AG04450 (cell line): ENCODE measurements at places on chromosomes 2 and 18.

DNA sequence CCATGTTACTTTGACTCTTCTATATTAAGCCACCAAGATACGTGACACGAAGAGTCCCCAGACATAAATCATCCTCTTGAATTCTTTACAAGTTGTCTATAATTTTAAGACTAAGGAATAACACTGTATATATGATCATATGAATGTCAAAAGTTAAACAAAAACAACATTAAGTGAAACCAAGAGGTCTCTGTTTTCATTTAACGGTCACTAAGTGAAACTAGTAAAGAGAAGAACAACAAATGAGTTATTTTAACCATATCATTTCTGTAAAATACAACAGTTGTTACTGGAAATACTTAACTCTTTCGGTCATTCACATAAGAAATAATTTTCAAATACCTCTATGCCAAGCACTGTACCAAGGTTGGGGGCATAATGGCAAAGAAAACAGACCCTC is 45.7 kb upstream of the STK17B start:
- no peak for DNase-seq

GRCh38 chr18:23270986-23271680 is 135.8 kb downstream of the CABLES1 start:
- no peak for DNase-seq

- DNase-seq = no peak
Measured at GRCh38 chr2:209696836-209697711, 74.6 kb upstream of the UNC80 start.

- DNase-seq = no peak
Measured at GRCh38 chr2:111111101-111111755, 9.5 kb upstream of the BCL2L11 start.

- no peak for DNase-seq
Measured at GRCh38 chr2:31429759-31430438, 15.4 kb upstream of the XDH start.

GRCh38 chr2:21854938-21855337 is 731.2 kb downstream of the TDRD15 start:
- DNase-seq = no peak

DNA sequence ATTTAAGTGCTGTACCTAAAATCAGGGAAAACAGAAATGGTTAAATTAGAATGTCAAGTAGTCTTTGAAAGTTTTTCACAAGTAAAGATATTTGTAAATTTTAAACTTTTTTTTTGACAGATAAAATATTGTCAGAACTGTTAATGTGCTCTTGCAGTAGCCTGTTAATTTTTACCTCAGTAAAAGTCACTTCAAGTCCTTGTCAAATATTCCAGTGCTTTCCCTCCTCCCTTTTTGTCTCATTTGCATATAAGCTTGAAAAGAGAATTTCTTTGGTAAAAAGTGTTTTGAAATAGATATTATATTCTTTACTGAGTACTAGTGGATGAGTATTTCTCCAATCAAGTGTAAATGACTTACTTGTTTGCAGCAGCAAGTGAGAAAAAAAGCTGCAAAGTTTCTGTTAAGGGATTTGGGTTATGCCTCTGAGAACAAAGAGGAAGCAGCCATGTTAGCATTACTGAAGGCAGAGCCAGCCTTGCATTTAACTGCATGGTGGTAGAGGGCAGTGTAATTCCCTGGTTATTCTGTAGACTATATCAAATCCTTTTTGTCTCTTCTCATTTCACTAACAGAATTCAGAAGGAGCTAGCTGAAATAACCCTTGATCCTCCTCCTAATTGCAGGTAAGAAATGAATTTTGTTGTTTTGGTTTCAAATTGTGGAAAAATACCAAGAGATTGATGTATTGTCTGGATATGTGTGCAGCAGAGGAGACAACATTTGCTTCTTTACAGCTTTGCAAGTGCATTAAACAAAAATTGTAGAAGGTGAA is 3.2 kb downstream of the UBE2E3 start:
- DNase-seq = no peak

GRCh38 chr2:207332480-207333212 is 166.9 kb upstream of the KLF7 start:
- no peak for DNase-seq

GRCh38 chr2:45687964-45688363 is 36.5 kb downstream of the PRKCE start:
- DNase-seq = no peak

- DNase-seq = no peak
Measured at GRCh38 chr2:28358668-28359201, 33.9 kb upstream of the FOSL2 start.

DNA sequence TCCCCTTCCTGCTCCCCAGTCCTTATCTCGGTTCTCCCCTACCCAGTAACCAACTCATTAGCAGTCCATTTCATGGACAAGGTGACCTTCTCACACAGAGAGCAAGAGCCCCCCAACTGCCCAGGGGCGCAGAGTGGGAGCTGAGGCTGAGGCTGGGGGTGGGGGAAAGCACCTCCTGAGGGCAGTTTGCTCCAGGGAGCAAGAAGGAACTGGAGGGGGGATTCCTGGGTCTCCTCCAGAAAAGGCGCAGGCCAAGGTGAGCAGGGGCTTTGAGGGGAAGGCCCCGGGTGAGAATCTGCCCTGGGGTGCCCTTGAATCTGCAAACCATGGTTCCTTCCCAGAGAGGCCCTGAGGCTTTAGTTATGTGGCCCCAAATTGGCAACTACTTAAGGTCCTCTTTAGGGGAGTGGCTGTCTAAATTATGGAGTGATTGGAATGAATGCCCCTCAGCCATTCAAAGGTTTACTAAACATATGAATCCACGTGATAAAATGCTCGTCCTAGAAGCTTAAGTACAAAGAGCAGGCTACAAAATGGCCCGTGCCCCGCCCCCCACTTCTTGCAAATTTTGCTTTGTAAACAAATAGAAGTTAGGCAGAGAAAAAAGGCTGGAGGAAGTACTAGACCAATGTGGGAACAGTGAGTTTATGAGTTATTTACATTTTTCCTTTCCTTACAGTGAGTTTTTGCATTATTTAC is 123.5 kb upstream of the HS6ST1 start:
- no peak for DNase-seq

DNA sequence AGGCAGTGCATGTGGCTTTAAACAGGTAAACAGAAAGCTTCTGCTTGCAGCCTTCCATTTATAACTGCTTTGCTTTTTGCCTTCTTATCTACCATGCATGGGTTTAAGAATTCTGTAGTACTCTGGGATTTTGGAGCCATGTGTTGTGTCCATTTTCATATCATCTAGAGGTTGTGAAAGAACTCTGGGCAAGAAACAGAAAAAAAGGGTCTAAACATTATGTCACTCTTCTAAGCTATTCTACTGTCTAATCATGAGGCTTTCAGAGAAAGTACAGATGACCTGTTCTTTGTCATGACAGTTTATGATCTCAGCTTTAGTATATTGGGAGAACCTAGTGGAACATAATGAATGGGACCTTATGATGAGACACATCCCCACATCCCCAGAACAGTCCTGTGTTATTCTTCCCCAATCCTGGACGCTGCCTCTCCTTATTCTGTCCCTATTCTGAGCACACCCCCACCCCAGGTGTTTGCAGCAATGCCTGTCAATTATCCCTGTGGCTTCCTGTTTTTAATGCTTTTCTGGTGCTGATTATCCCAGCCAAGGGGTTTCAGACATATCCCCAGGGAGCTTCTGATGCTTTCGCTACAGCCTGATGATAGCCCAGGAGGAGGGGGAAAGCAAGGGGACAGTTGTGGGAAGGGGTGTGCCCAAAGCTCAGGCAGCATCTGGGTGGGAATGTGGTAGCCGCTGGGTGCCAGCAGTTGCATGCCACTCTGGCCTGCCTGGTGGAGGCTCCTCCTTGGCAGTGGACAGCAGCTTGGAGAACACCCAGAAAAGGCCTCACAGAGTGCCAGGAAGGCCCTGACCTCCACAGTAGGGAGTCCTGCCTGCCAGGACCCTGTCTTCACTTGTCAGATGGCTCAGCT is 169.5 kb upstream of the MAP3K20 start:
- no peak for DNase-seq

DNA sequence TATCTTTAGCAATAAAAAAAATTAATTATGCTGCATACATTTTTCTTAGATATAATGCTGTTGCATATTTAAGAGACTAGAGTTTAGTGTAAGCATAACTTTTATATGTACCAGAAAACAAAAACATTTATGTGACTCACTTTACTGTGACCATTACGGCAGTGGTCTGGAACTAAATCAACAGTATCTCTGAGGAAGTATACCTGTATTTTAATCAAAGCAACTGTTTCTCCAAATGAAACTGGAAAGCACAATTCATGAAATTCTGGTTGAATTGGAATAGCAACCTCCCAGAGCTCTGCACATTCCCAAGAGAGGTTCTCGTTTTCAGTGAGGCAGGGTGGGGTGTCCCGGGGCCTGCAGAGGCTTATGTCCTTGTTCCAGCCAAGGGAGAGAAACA is 112.2 kb upstream of the TACR1 start:
- no peak for DNase-seq

DNA sequence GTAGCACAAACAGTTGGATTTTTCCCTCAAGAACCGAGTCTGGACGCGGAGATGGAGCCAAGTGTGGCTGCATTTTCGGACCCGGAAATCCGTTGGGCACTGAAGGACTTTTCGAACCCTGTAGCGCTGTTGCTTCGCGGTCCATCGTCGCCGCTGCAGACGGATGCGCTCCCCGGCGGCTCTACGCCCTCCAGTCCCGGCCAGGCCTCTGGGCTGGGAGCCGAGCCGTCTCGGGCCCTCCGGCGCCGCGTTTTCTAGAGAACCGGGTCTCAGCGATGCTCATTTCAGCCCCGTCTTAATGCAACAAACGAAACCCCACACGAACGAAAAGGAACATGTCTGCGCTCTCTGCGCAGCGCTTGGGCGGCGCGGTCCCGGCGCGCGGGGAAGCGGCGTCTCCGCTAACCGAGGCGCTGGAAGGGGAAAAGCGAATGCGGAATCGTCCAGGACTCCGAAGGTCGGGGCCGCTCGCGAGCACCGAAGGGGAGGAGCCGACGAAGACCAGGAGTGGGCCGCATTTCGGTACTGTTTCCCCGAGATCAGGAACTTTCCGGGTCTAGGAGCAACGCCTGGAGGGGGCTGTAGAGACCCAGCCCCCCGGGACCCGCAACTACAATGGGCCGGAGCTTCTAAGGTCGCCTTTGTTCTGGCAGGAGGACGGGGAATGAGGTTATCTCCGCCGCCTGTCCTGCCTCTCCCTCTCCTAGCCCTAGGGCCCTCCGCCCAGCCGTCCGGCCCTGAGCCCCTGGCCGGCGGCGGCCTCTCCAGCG is 3.2 kb downstream of the EMX1 start:
- no peak for DNase-seq

GRCh38 chr2:30781451-30781850 is 25.8 kb downstream of the CAPN13 start:
- DNase-seq = no peak

DNA sequence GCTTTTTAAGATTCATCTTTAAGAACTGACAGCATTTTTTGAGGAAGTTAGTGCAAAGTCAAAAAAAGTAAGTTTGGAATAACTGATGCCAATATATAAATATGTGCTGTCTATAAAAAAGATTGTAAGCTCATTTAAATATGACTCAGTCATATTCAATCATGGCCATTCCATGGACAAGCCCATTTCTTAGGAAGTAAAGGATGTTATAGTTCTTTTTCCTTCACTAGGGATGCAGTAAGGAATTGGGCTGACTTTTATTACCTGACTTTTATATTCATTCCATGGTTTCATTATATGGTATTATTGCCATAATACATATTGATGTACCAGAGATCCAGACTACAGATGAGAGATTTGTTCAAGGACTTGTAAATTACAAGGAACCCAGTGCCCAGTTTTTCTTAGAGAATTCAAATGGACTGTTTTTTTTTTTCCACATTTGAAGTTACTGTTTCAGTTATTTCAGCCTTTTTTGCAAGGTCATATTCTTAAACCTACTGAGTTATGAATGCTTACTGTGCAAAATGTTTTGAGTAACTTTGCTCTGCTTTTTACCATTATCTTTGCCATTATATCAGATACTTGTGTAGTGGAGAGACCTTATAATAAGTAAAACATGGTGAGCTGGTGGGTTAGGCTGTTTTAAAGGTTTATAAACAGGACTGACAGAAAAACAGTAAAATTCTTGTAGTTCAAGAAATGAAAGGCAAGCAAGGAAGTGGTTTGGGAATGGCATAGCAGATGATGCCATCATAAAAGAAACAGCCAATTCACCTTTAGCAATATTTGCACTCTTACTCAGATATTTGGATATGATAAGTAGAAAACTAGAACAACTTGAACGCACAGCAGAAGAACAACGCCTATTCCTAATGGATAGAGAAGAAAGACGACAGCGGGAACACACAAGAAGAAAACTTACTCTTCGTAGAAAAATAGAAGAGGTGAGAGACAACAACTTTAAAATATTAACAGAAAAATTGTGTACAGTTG is 7.6 kb downstream of the FSIP2 start:
- no peak for DNase-seq

DNA sequence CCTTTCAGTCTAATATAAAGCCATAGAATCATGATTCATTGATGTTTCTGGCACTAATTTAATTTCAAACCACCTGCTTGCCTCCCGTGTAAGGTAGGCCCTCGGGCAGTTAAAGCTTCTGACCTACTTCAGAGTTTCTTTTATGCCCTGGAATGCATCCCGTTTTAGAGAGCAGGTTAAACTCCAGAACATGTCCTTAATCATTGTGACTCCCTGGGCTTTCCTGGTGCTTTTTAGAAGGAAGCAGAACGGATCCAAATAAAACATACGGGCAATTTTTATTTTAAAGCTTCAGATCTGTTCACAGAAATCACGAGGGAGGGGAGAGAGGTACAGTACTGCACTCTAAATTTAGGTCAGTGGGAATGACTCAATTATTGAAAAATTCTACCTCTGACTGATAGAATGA is 134.8 kb downstream of the GCA start:
- DNase-seq = no peak

DNA sequence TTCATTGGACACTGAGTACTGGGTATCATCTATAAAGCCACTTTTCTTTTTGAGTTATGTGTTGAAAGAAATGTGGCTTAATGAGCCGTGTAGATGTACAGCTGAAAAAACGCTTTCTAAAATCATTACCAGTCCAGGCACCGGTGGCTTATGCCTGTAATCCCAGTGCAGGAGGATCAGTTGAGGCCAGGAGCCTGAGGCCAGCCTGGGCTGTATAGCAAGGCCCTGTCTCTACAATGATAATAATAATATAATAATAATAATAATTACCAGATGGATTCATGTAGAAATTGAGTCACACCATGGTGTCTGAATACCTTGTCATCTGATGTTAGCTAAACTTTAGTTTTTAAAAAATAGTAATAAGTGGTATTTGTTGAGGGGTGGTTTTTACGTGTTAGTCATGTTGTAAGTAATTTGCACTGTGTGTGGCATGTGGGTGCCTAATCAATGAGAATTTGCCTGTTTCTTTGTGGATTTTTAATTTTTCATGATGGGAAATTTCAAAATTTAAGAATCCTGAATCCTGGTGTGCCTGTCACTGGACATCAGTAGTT is 30.1 kb downstream of the NCK2 start:
- no peak for DNase-seq

DNA sequence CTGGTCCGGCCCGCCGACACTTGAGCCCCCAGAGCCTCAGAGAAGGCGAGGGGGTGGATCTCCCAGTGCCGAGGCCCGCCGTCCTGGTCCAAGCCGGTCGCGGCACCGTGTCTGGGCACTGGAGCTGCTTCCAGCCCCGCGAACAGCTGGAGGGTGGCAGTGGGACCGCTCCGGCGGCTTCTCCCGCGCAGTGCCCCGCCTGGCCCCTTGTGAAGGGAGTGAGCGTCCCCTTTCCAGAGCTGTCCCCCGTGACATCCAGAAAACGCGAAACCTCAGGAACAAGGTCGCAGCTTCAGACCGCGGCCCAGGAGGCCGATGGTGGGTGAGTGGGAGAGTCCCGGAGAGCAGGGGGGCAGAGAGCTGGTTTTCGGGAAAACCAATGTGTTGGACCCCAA is 579 bp upstream of the EMX1 start:
- no peak for DNase-seq

- peak; percentile 81 for DNase-seq
Measured at GRCh38 chr2:69046221-69046662, 33.3 kb downstream of the ANTXR1 start.
